NCI-H446 (cell line): ENCODE measurements at places on chromosomes 5 and 9.
A peak's percentile ranks its signal among the peaks of the same experiment; 100 is the strongest.

DNA sequence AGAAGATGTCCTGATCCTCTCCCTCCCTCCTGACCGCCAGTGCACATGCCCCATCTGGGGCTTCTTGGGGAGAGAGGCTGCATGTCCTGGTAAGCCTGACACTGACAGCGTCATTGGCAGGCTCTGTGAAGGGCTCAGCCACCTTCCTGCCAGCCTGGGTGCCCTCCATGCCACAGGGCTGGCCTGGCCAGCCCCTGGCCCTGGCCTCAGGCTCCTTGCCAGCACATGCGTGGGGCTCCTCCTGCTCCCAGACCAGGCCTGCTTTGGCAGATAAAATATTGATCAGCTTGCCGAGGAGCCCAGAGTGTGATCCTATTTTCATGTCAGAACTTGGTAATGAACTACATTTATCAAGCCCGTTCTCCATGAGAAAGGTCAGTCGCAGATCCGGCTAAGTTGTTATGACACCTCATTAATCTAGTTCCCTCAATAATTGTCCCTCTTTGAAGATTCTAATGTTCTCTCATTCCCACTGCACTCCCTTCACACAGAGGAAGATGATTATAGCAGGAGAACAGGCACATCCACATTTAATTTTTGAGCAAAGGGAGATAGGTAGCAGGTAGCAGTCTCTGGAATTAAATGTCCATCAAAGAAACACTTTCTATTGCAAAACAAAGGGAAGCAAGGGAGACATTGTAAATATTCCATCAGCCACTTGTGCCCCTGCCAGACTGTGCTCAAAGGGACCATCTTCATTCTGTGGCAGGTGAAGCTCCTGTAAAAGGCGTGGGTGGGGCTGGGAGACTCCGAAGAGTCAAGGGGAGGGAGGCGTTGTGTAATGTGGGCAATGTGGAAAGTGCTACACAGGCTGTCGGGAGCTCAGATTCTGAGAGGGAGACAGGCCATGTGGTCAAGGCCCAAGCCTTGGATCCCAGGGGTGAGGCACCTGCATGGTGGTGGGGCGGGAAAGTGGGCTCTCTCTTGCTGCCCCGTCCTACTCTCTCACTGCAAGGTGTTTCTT, 272.0 kb downstream of the HSPA4 start:
- no peak for DNase-seq

DNA sequence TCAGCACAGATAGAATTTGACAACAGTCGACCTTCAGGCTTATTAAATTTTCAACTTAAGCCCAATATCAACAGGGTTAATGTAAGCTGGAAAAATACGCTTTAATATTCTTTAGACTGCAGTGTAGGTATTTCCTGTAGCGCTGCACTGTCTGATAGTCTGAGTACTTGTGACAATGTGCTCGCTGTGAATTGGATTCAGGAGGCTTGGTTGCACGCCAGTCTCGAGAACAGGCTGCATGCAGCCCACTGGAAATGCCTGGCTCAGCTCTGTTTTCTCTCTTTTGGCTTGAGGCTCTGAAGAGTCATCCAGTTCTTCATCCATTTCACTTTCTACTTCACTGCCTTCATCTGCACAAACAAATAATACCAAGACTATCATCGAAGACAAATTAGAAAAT, 300.9 kb downstream of the RFX3 start:
- peak; percentile 73 for DNase-seq

GRCh38 chr5:8961956-8962355, 583.9 kb downstream of the SEMA5A start:
- no peak for DNase-seq

DNA sequence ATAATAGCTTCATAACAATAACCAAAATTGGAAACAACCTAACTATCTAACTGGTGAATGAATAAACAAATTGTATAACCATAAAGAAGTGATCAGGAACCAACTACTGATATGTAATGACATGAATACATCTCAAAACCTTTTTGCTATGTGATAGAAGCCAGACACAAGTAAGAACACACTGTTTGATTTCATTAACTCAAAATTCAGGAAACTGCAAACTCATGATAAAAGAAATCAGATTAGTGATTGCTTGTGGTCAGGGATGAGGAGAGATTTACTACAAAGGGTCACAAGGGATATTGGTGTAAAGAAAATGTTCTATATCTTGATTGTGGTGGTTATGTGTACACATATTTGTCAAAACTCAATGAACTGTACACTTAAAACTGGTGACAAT, 22.6 kb upstream of the BRINP1 start:
- no peak for DNase-seq

DNA sequence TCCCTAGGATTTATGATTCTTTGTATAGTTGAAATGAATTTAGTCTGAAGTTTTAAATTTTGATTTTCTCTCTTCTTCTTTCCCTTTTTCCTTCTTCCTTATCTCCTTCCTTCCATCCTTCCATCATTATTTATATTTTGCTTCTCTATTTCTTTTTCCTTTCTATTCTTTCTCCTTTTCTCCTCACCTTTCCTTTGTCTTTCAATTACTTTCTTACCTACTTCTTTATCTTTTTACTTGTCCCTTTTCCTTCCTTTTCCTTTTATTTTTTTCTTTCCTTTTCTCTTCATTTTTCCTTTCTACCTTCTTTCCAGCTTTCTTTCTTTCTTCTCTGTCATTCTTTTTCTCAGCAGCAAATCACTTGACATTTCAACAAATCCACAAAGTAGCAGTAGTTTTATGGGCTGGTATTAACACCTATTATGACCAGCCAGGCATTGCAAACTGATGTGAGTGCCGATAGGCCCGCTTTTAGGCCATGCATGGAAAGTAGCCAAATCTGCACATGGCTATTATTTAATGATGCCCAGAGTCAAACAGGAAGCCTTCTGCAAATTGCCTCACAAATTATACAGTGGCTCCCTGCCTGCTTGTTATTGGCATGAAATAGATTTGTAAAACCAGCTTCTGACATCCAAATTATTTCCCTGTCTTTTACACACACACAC, 37.1 kb upstream of the NR3C1 start:
- DNase-seq, result peak; percentile 64

GRCh38 chr5:68942169-68942568, 151.6 kb upstream of the SLC30A5 start:
- DNase-seq, result no peak

- no peak for DNase-seq
Measured at GRCh38 chr5:150286820-150287219, 2.8 kb downstream of the CAMK2A start.

DNA sequence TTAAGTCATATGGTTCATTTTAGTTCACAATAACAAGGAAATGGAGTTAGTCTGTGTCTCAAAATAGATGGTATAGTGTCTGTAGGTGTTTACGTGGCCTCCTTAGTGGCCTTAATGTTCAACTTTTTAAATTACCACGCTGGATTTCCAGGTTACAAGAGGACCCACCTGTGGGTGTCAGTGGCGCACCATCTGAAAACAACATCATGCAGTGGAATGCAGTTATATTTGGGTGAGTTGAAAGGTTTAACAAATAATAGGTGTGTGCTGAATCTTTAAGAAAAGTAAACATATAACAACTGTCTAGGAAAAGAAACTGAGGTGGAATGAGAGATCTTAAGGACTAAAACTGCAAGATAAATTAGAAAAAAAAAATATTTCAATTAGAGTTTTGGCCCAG, 2.9 kb downstream of the UBE2B start:
- DNase-seq, result no peak

GRCh38 chr5:100232736-100233135, 302.4 kb upstream of the FAM174A start:
- peak; percentile 21 for DNase-seq

- DNase-seq, result no peak
Measured at GRCh38 chr5:40478766-40479165, 200.9 kb upstream of the PTGER4 start.

DNA sequence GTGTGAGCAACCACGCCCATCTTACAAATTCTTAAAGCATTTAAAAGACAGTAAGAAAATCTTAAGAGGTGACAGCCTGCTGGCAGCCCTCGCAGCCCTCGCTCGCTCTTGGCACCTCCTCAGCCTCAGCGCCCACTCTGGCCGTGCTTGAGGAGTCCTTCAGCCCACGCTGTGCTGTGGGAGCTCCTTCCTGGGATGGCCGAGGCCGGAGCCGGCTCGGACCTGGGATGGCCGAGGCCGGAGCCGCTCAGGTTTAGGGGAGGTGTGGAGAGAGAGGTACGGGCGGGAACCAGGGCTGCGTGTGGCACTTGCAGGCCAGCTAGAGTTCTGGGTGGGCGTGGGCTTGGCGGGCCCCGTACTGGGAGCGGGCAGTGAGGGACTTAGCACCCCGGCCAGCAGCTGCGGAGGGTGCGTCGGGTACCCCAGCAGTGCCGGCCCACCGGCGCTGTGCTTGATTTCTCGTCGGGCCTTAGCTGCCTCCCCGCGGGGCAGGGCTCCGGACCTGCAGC, 9.3 kb upstream of the ECM2 start:
- no peak for DNase-seq

GRCh38 chr5:173968154-173968797, 20.7 kb upstream of the C5orf47 start:
- DNase-seq, result no peak

DNA sequence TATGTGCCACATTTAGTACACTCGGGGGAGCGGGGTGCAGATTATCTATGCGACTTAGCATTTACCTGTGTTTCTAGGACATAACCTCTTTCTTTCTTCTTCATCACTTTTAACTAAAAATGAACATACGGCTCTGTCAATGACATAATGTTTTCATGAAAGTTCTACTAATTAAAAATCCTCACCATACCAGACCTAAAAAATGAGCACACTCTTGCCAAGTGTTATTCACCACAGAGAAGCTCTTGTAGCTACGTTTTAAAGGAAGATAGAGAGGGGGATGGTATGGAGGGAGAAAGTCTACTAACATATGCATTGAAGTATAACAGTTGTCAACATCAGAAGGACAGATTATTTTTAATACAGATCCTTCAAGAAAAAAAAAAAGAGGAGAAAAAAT, 1.6 kb downstream of the CDH10 start:
- DNase-seq, result no peak

GRCh38 chr9:13705918-13706317, 426.4 kb upstream of the MPDZ start:
- no peak for DNase-seq

DNA sequence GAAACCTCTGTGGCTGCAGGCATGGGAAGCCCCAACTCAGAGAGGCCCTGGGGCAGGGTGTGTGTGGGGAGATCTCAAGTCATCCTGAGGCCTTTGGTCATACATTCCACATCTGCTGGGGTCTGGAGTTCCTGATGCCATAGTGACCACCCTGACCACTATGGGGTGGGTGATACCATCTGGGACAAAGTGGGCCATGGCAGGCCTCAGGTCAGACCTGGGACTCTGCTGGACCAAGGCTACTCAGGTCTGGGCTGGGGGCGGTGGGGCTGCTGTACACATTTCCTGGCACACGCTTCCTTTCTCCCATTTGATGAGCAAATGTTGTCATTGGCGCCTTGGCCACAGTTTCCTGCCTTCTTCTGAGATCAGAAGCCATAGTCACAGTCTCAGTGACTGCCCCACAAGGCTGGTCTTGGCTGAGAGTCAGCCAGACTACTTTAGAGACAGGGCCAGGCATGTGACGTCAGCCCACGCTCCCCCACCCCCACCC, 15.1 kb upstream of the ACSL6 start:
- no peak for DNase-seq

- DNase-seq, result no peak
Measured at GRCh38 chr9:70177121-70177520, 81.7 kb upstream of the SMC5 start.
